ENCODE measurements at places on chromosomes 6 and 20.

- no peak for DNase-seq
Measured at GRCh38 chr6:29967379-29968010, 25.2 kb downstream of the HLA-A start.

DNA sequence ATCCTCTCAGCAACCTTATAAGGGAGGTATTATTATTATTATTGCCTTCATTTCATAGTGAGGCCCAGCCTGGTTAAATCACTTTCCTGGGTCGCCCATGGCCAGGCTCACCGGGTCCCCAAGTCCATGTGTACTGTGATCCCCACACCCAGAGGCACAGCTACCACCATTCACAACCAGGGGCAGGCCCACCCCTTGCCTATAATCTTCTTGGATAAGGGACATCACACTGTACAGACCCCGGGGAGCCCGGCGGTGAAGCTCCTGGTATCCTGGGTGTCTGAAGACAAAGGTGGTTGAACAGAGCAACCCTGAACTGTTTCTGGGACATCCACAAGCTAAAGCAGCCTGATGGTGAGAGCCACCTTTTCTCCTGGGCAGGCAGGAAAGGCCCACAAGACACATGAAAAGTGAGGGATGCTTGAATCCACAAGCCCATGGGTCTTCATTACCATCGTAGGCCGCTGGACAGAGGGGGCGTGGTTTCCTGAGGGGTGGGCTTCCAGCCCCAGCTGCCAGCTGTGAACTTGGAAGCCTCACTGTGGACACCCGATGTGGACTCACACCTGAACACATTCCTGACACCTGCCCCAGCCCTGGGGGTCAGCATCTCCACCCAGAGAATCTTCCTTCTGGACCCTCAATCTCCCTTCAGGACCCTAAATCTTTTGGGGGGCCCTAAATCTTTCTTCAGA lies 185.5 kb upstream of the PMEPA1 start:
- no peak for DNase-seq

GRCh38 chr20:34334654-34335407 lies 28.2 kb upstream of the ITCH start:
- DNase-seq, result no peak

DNA sequence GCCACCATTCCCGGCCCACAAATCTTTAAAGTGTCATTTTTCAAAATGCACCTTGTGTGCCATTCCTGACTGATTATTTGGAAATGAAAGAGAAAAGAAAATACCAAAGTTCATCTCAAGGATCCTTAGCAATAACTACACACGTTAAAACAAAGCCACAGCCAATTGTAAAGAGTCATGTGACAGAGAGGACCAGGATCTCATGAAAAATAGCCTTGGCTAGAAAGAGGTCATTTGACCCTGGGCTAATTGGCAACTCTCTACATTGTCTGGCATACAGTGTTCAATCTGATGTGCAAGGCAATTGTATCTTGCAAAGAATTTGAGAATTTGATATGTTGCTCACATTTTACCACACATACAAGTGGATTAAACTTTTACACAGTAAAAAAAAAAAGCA lies 31.6 kb upstream of the HLA-G start:
- no peak for DNase-seq

- no peak for DNase-seq
Measured at GRCh38 chr6:96836631-96837080, 621 bp downstream of the GPR63 start.

- no peak for DNase-seq
Measured at GRCh38 chr6:107305391-107305790, 154.0 kb downstream of the PDSS2 start.

- DNase-seq, result no peak
Measured at GRCh38 chr20:58127701-58128111, 100.7 kb downstream of the ANKRD60 start.

DNA sequence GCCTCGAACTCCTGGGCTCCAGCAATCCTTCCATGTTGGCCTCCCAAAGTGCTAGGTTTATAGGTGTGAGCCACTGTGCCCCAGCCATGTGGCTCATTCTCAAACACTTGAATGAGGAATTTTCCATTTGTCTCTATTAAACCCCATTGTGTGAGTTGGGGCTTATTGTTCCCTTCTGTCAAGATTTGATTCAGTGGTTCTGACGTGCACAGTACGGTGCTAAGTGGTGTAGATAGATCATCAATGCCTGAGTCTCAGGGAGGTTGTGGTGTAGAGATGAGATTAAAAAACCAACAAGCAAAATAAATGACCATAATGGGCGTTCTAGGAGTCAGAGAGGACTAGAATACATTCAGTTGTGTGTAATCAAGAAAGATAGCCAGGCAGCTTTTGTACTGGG lies 335.6 kb downstream of the PRL start:
- DNase-seq, result no peak
